LNCaP clone FGC (cell line): ENCODE measurements at places on chromosomes 6 and 20.

DNA sequence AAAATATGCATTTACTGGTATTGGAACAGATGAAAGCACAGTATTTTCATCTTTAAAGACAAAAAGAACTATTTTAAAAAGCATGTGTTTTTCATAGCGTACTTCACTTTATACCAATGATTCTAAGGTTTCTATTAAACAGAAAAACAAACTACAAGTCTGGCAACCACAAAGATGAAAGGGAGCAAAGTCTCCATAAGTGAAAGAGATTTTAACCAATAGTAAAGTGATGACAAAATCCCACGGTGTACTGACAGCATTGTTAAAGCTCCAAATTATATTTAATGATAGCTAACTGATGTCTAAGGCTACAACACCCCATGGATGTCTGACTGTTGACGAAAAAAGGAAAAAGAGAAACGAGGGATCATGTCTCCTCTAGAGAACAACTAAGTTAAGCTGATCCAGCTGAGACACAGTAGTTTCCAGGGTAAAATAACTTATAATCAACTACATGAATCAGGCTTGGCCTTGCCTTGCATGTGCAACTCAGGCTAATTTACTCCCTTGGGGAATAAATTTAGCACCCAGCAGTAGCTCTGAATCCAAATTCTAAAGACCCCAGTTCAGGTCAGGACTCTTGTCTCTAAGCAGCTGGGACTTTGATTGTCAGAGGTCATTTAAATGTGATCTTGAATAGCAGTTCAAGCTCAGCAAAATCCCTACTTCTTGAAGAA lies 56.0 kb upstream of the TAB2 start:
- no peak for DNase-seq

GRCh38 chr6:96582436-96582835 lies 19.5 kb downstream of the FHL5 start:
- DNase-seq: no peak

- no peak for DNase-seq
These were observed 23.1 kb downstream of the MAN1A1 start for GRCh38 chr6:119326291-119327005.

DNA sequence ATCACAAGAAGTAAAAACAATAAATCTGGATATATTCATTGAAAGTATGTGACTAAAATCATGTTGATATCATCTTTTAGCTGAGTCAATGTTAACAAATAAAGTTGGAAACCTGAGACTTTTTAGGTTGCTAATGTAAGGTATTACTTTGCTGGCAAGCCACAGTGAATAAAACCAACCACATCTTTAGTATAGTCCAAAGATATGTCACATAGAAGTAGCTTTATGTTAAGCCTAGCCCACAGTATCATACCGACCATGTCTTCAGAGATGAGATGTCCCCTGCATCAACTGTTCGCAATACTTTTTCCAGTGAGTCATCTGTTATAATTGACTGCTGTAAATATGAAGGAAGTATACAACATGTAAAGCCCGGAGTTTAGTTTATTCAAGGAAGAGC lies 107.6 kb upstream of the MCHR2 start:
- no peak for DNase-seq

DNA sequence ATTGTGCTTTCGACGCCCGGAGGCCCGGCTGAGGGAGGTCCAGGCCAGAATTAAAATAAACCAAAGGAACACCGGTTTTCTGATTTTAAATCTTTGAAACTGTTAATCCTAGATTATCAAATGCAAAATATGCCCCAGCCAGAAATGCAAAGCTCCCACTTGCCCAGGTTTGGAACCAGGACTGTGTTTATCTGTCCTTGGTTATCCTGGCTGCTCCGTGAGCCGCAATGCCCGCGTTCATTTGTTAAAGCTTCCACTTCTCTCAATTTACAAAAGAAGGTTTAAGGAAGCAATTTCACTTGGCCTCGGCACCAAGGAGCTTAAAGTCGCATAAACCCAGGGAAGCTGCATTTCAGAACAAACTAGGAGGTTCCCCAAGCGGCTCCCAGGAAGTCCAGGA lies 250.0 kb downstream of the TAF4 start:
- no peak for DNase-seq

DNA sequence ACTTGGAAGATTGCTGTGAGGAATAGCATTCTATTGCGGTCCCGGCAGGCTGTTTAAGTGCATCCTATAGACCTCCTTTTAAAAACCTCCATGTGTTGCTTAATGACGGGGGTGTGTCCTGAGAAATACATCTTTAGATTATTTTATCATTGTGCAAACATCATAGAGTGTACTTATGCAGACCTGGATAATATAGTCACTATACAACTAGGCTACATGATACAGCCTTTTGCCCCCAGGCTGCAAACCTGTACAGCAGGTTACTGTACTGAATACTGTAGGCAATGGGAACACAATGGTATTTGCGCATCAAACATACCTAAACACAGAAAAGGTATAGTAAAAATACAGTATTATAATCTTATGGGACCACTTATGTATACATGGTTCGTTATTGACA lies 175.6 kb downstream of the RNF144B start:
- no peak for DNase-seq
